ENCODE measurements at places on chromosomes 6 and 20.
A peak's percentile ranks its signal among the peaks of the same experiment; 100 is the strongest.

DNA sequence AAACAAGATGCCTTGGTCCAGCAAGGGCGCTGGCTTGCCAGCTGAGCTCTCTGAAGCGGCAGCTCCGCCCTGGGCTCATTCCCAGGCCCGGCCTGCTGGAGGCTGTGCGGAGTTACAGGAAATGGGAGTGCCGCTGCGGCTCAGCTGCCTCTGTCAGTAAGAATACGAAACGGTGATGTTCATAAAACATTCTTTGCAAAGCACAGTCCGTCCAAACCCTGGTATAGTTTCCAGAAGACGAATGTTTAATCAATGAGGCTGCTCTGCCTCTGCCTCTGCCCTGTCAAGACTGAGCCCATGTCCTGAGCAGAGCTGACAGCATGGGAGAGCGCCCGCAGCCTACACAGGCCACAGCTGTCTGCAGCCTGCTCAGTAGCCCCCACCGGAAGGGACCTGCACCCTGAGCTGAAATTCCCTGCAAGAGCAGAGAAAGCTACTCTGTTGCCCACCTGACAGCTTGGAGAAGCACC is 153.3 kb upstream of the SNX9 start:
- DNase-seq: no peak

GRCh38 chr20:53419693-53420460 is 173.8 kb downstream of the ZNF217 start:
- no peak for DNase-seq

DNA sequence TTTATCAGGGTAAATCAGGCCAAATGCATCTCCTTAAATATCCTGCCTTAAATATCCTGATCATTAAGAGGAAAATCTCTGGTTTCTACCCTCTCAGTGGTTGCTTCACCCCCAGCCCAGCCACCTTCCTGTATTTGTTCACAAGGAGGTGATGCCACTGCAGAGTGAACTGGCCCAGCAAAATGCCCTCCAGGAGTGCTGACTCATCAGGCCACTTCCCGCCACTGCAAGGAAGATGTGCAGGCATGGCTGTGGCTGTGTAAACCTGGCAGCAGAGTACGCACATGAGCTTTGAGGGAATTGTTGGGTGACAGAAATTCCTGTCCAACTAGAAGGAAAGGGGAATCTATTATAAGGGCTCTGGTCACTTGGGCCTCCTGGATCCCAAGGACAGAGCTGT is 13.8 kb downstream of the NQO2 start:
- no peak for DNase-seq

DNA sequence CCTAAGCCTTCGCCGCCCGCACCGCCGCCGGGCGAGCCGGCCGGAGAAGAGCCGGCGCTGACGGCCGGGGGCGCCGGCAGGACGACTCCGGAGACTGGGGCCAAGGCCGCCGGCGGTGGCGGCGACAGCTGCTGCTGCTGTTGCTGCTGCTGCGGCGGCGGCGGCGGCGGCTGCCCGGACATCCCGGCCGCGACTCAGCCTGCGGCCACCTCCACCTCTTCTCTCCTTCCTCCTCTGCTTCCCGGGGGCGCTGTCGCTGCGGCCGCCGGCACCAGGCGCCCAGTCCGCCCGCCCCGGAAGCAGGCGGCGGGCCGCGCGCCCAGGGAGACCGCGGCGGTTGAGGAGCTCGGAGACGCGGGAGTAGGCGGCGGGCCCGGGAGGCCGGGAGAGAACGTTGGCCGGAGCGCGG is 307 bp downstream of the RANBP9 start:
- peak; percentile 34 for DNase-seq

DNA sequence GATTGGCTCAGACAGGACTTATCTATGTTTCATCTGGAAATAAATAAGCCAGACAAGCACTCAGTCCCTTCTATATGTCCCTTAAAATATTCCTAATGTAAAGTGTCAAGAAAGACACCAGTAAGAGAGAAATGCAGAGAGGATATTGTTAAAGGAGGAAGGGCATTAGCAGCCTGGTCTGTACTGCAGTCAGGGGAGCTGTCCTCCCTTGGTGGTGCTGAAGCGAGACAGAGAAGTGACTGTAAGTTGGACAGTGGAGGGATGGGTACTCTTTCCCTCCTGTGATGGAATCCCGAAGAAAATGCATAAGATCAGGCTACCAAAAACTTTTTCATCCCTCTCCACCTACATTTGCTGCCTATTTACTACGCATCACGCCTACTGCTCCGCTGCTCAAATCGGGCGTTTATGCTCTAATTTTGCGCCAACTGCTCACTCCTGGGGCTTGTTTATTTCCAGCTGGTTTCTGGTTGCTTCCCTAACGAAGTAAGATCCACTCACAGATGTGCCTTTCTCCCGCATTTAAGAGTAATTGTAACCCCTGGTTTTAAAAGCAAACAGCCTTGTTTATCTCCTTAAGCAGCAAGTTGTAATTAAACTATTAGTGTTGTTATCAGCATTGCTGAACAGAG is 35.2 kb downstream of the PHACTR1 start:
- no peak for DNase-seq

DNA sequence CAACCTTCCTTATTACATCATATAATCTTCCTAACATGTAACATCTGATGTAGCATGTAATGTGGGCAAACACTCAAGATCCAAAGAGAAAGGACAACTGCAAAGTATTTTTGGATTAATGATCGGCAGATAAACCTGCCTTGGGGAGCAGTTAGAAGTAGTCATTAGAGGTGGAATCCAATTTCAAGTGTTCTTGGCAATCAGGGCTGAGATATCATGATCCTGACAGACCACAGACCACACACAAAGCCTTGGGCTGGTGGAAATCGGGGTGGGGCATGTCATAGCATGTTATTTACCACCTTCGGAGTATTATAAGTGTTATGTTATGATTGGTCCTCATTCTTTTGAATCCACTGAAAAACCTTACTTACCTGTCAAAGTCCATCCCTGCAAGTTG is 16.3 kb downstream of the NCOA5 start:
- no peak for DNase-seq

DNA sequence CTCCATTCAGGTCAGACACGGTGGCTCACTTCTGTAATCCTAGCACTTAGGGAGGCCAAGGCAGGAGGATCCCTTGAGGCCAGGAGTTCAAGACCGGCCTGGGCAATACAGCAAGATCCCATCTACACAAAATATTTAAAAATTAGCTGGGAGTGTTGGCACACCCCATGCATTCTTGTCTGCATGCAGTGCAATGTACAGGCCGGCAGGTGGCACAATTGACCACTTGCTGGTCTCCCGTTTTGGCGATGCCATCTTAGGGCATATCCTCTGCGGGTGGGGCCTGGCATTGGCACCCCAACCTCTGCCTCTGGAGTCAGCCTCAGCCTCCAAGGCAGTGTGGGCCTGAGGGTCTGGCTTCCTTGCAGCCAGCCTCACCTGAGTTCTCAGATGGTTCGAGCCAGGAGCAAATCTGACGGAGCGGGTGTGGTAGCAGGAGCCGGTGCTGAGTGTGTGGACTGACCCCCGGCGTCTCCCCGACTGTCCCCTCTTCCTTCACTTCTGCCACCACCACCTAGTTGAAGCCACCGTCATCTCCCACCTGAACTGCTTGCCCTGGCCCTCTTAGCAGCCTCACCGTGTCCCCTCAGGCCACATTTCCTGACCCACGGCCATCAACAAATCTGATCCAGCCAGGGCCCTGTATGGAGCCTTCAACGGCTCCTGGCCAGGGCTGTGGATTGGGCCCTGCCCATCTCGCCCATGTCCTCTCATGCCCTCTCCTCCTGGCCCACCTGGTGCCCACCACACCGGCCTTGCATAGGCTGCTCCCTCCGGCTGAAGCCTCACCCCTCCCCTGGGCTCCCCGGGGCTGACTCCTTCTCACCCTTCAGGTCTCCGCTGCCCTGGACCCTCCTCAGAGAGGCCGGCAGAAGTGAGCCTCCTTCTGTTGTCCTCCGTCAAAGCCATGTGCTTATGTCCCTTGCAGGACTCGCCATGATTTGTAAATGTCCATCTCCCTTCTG is 44.0 kb downstream of the EFCAB8 start:
- DNase-seq: peak; percentile 51

- DNase-seq: no peak
Measured at GRCh38 chr20:43829951-43830690, 84.5 kb upstream of the TOX2 start.

GRCh38 chr6:53734473-53735299 is 60.1 kb upstream of the LRRC1 start:
- no peak for DNase-seq

GRCh38 chr20:24744747-24745146 is 204.3 kb upstream of the CST7 start:
- no peak for DNase-seq

GRCh38 chr6:144232176-144232831 is 52.8 kb upstream of the UTRN start:
- no peak for DNase-seq

- DNase-seq: no peak
Measured at GRCh38 chr6:29567991-29568390, 8.5 kb upstream of the UBD start.

DNA sequence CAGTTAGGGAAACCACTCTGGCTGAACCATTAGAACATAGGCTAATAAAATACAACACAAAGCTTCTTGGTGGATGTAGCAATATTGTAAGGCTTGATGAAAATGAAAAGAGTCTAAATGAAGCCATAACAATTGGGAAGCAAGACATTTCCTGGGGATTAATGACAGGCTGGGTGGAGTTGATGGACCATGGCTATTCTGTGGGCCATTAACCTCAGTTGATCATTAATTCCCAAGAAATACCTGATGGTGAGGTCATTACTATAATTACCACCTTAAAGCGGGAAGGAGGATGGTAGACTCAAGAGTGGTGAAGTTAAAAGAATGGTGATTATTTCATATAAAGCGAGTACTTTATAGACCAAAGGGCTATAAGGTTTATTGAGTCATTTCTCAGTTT is 455.8 kb upstream of the MAP3K7 start:
- no peak for DNase-seq

DNA sequence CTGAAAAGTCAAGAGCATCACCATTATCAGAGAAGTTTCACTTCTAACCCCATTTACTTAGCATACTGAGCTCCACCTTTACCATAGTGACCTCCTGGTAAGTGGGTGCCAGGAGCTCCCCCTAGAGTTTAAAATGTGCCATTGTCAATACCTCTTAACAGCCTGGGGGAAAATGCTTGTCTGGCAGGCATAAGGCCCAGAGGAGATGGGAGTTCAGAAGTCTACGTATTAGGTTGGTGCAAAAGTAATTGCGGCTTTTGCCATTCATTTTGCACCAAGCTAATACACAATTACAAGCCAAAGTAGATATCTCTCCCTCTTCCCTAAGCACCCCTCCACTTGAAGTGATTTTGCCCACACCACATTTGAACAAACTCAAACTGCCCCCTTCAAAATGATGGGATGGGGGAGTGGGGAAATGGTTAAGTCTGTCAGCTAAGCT is 919.0 kb downstream of the KIF16B start:
- no peak for DNase-seq

DNA sequence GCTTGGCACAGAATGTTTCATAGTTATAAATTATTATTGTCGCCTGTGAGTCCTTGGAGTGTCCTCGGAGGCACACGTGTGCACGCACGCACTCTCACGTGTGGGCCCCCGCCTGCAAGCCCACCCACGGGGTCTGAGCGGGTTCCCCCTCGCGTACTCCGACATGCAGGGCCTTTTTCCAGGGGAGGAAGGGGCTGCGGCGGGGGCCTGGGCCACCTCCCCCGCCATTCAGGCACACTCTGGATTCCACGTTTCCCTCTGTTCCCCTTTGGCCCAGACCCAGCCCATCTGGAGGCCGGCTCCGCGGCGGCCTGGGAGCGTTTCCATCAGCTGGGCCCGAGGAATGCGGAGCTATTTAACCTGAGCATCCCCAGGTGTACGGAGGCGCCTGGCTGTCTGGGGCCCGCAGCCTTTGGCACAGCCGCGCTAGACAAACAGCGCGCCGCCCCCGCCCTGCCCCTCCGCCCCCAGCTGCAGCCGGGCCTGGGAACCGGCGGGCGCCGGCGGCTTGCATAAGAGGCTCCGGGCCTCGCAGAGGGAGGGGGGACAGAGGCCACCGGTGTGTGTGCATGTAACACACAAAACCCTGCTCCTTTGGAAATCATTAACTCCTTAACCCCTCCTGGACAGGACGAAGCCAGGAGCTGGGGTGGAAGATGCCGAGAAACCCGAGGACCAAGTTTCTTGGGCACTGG is 3.3 kb downstream of the ID1 start:
- no peak for DNase-seq

DNA sequence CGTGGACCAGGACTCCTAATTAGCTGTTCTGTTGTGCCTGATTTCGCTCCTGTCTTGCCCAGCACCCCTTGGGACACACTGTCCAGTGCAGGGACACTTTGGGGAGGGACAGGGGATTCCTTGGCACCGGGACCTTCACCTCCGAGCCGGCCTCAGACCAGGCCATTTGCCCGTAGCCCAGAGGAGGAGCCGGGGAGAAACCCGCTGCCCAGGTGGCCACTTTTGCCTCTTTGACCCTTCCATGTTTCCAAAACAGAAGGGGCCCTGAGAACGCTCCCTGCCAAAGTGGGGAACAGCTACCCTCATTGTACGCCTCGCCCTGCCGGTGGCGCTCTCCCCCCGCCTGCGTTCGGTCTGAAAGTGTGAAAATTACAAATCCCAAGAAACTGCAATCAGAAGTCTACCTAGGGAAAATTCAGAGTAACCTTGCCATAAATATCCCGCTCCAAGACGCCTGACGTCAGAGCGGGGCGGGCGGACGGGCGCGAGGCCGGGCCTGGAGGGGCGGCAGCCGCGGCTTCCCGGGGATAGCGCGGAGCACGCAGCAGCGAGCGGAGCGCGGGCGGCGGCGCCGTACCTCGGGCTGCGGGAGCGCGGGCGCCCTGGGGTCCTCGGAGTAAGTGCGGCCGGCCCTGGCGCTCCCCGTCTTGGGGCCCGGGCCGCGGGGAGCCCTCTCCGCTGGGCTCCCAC is at the start of gene DAAM2:
DAAM2 (plus strand) TSS at position 527 of the 690 bp plus-strand sequence. CDS start 63,927 bp downstream, outside the sequence.
- no peak for DNase-seq

- DNase-seq: no peak
Measured at GRCh38 chr20:56995635-56996075, 270.8 kb downstream of the BMP7 start.

DNA sequence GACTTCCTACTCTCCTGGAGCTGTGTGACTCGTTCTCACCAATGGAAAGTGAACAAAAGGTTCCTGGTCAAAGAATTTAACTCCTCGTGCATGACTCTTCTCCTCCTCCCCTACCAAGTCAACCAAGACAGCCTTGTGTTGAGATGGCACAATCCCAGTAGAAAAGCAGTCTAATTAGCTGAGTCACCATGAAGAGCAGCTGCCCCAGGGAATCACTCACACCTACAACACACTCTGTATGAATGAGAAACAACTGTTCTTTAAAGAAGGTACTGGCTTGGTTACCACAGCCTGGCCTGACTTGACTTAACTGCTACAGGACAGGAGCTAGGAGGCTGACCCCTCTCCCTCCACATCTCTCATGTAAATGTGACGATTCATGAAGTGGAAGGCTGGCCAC is 2.9 kb upstream of the HLA-DOB start:
- no peak for DNase-seq
